Foreskin keratinocyte (primary cell): ENCODE measurements at places on chromosomes 16 and 17. TPM values are rescaled to one million over a fixed set of nuclear protein-coding genes. Genes with fewer than 3 reads are reported as not detected.

Gene AANAT
- not detected in 2 replicates for polyA plus RNA-seq

Gene KLHL36
- 14.6 and 15.7 TPM in 2 replicates for polyA plus RNA-seq

Gene KRT222
- 1.1 and 1.5 TPM in 2 replicates for polyA plus RNA-seq

Gene SCIMP
- not detected in 2 replicates for polyA plus RNA-seq

Gene KRTAP3-1
- not detected in 2 replicates for polyA plus RNA-seq

Gene VPS35L
- 23.5 and 25.4 TPM in 2 replicates for polyA plus RNA-seq

Gene SLC13A5
- polyA plus RNA-seq, result 0.75 and 1.4 TPM in 2 replicates

Gene CACNG3
- not detected in 2 replicates for polyA plus RNA-seq

GRCh38 chr17:48246612-48247011 is 139.0 kb downstream of the SNX11 start:
- peak; percentile 45 for DNase-seq

DNA sequence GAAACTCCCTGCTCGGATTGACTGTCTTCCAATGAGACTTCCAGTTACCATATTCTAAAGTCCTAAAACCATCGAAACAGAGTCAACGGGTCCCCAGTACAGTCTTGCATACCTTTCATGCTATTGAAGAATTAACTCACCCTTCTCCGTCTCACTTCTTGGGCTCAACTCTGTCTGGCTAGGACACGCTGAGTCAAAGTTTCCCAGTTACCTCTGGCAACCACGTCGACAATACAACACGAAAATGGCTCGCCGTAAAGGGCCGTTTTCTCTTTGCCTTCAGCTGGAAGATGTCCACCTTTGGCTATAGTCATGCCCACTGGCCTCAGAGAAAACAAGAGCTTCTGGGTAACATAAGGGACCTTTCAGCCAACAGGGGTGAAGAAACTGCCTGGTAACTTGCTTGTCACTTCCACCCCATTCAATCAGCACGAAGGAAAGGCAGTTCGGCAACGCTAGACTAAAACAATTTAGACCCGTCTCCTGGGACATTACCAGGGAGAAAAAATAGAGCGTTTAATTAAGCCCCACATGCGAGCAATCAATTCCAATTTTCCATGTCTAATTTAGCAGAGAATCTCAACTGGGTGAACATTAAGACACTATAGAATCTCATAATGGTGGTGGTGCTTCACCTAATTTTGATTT is 21.5 kb downstream of the KCNG4 start:
- DNase-seq, result no peak

DNA sequence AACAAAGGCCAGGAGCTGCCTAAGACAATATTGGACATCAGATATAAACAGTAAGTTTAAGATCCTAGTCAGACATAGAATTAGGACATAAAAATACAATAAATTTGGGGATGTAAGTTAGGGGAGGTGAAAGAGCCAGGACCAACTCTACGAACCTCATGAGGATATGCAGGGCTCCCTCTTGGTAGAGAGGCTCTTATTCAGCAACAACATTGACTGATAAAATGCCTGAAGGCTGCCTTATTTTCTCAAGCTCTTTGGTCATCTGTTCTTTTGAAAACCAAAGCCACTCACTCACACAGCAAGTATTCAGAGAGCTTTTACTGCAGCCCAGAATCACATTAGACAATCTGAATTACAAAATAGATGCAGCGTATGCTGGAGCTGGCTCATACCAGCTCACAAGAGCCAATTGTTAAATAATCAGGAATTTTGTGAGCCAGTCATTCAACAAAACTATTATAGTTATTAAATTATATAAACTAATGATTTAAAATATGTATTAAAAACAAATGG is 108.6 kb upstream of the CLEC3A start:
- no peak for DNase-seq

- no peak for DNase-seq
These were observed 6.0 kb downstream of the ARHGAP23 start for GRCh38 chr17:38434178-38434665.

DNA sequence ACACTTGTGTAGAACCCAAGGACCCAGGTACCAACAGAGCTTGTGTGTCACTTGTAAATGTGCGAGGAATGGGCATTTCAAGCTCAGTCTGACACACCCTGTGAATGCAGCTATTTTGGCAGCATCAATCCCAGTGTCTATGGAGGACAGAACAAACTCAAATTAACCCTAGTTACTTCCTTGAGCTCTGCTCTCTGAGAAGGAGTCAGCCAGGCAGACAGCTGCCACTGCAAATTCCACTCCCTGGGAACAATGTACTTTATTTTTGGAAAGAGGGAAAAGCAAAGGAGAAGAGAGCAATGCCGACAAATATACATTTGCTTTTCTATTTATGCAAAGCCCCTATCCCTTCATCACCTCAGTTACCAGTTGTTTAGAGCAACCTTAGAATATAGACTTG is 48.4 kb upstream of the NOG start:
- DNase-seq, result no peak

DNA sequence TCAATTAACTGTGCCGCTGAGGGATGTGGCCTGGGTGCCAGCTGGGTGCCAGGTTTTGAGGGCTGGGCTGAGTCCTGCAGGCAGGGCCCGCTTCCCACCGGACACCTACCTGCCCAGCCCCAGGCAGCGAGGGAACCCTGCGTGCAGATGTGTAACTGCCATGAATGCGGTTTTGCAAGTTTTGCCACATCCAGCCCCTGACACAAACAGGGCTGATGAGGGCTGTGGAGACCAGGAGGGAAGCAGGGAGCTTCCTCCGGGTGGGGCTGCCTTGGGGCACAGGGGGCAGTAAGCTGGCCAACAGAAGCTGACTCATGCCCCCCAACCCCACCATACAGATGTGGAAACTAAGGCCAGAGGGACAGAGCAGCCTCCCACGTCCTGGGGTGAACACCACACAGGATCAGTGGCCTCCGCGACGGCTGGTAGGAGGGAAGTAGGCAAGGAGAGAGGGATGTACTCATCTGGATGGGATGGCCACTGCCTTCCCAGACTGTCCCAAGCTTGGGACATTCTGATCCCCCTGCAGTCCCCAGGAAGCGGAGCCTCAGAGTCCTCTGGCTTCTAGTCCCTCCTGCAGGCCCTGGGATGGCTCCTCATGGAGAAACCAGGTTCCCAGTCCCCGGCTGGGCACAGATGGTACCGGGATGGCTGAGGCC is 1.6 kb downstream of the UBALD1 start:
- DNase-seq, result no peak

DNA sequence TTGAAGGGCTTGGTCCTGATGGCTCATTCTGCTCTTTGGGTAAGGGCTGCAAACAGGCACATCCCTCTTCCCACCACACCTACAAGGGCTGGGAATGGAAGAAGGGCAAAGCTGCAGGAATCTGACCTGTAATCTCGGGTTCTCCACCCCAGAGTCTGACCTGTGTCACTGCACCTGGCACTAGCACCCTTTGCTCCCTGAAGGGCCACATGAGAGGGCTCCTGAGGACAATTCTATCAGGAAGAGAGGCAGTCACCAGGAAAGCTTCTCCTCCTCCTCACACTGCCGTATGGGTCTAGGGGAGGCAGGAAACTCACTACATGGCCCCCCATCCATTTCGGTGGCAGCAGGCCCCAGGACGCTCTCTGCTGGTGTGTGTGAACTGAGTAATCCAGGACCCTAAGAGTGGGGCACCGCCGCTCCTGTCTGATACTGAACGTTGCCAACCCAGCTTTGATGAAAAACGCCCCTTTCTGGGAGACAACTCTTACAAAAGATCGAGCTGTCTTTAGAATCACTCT is 26.4 kb downstream of the TTLL6 start:
- no peak for DNase-seq

DNA sequence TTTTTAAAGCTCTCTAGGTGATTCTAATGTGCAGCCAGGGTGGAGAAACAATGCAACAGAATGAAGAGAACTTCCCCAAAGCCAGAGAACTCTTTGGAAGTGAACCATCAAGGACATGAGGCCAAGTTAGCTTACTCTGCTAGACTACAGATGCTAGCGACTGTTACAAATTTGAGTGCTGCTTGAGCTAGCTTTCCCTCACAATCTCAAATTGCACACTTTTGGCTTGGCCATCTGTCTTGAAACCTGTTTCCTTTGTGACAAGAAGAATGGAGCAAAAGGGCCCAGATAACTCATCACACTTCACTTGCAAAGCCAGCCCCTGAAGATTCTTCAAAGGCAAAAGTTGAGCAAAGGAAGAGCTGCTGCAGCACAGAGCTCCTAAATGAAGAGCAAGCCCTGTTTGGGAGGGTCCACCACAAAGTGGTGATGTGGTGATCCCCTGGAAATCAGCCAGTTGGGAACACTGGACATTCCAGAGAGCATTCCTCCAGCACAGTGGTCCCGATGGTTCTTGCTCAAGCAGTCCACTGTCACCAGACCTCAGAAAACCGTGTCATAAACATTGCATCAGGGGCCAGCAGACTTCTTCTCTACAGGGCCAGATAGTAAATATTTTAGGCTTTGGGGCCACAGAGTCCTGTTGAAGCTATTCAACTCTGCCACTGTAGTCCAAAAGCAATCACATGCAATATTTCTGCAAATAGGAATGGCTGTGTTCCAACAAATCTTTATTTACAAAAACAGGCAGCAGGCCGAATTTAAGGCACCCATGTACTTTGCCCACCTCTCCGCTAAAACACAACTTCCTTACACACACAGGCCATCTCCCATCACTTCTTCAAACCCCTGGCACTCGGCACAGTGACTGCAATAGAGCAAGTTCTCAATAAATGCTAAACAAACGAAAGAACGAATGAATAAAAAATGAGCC is 21.2 kb downstream of the SLC39A11 start:
- DNase-seq, result no peak

GRCh38 chr16:86018487-86018886 is 119.5 kb downstream of the IRF8 start:
- DNase-seq, result no peak

GRCh38 chr17:74798239-74798707 is 22.1 kb upstream of the NAT9 start:
- no peak for DNase-seq

DNA sequence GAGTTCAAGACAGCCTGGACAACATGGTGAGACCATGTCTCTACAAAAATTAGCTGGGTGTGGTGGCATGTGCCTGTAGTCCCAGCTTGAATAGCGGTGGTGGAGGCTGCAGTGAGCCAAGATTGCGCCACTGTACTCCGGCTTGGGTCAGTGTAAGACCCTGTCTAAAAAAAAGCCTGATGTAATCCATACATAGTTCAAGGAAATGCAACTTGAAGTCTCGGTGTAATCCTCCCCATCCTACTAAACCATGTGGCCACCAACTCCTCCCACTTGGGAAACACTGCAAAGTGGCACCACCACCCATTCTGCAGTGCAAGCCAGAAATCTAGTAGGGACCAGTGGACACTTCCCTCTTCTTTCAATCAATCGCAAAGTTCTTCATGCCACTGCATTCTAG is 5.4 kb upstream of the KPNB1 start:
- no peak for DNase-seq

- DNase-seq, result peak; percentile 75
These were observed 134.8 kb downstream of the HS3ST2 start for GRCh38 chr16:22948603-22949368.

DNA sequence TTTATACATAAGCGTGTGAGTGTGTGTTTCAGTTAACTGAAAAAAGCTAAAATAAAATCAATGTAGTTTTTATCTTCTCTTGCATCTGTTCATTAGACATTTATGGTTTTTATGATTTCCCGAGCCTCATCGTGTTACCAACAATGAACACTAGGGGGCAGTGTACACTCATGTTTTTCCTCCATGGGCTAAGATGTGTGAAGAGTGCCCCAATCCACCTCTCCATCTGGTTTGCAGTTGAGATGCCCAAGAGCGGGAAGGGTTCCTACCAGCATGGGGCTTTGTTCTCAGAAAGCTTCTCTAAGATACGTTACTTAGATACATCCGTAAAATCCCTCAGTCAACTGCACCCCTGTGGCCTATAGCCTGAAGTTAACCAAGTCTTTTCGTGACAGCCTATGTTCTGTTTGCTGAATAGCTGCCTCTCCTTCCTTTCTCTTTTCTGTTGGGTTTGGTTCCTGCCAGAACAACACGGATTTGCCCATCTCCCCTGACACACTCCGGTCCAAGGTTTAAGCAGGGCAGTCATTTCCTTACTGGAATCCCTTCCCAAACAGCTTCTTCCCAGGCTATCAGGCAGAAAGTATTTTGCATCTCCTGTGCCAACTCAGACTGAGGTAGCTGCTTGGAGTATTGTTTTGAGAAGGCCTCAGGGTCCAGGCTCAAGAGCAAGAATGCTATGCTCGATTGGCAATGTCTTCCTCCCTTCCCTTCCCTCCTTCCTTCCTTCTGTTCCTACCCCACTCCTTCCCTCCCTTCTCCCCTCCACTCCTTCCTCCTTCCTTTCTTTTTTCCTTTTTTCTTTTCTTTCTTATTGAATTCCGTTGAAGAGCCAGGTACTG is 12.9 kb upstream of the ELAC2 start:
- no peak for DNase-seq

GRCh38 chr16:47374629-47375028 is 86.2 kb downstream of the ITFG1 start:
- no peak for DNase-seq

DNA sequence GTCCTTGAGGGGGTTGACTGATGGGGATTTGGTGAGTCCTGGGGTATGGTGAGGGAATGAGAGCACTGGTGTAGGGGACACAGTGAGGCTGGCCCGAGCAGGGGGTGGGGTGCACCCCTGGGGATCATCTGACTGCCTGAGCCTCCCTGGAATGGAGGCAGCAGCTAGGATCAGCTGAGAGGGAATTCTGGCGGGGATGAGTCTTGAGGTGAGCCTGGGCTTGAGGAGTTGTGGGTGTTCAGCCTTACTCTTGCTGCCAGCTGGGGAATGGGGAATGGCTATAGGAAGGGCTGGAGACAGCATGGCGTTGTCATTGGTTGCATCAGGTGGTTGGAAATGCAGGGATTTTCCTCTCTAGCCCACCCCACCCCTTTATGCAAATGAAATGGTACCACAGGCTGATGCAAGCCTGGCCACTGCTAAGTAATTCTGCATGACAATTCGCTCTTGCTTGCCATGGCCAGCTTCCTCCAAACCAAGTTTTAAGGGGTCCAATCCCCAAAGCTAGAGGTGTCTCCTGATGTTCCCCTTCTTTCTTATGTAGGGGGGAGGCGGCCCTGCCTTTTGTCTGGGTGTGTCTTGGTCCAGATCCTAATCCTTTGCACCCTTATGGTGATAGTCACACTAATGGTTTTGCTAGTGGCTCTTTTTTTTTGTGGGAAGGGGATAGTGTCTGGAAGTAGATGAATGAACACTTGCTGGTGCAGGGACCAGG is 7.5 kb downstream of the NFE2L1 start:
- DNase-seq, result peak; percentile 76

GRCh38 chr17:66951605-66951953 is 12.9 kb upstream of the CACNG4 start:
- DNase-seq, result no peak
